Lung (tissue), 17 donors: ENCODE measurements at places on chromosomes 7 and 10. TPM values are rescaled to one million over a fixed set of nuclear protein-coding genes. Genes with fewer than 3 reads are reported as not detected.

DNA sequence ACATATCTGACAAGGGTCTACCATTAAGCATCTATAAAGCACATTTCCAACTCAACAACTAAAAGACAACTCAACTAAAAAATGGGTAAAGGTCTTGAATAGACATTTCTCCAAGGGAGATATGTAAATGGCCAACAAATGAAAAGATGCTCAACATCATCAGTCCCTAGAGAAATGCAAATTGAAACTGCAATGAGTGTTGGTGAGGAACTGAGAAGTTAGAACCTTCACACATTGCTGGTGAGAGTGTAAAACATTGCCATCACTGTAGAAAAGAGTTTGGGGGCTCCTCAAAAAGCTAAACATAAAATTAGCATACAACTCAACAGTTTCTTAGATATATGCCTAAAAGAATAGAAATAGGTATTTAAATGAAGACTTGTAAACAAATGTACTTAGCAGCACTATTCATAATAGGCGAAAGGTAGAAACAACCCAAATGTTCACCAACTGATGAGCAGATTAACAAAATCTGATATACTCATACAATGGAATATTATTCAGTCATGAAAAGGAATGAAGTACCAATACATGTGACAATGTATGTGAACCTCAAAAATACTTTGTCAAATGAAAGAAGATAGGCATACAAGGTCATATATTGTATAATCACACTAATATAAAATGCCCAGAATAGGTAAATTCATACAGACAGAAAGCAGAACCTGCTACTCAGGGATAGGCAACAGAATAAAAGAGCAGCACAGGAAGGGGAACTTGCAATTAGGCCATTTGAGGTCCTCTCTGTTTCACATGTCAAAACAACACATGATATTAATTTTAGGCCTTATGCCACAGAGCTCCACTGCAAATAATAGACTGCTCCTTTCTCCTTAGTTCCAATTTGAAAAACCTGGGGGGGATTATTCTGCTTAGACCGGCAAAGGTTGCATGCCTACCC, 10.6 kb upstream of the LRRC72 start:
- no peaks in the 10 kb centered on the region for H3K27me3 ChIP-seq
- H3K27ac ChIP-seq: no peak overlapping the region
- H3K36me3 ChIP-seq: no peaks in the 10 kb centered on the region
- DNase-seq: no peak
- peaks cover 5% of the 10 kb centered on the region for H3K4me1 ChIP-seq

GRCh38 chr7:44867073-44867995, 18.0 kb downstream of the PURB start:
- DNase-seq: no peak
- no peak overlapping the region for H3K27ac ChIP-seq
- peaks cover 1% of the 10 kb centered on the region for H3K4me1 ChIP-seq

DNA sequence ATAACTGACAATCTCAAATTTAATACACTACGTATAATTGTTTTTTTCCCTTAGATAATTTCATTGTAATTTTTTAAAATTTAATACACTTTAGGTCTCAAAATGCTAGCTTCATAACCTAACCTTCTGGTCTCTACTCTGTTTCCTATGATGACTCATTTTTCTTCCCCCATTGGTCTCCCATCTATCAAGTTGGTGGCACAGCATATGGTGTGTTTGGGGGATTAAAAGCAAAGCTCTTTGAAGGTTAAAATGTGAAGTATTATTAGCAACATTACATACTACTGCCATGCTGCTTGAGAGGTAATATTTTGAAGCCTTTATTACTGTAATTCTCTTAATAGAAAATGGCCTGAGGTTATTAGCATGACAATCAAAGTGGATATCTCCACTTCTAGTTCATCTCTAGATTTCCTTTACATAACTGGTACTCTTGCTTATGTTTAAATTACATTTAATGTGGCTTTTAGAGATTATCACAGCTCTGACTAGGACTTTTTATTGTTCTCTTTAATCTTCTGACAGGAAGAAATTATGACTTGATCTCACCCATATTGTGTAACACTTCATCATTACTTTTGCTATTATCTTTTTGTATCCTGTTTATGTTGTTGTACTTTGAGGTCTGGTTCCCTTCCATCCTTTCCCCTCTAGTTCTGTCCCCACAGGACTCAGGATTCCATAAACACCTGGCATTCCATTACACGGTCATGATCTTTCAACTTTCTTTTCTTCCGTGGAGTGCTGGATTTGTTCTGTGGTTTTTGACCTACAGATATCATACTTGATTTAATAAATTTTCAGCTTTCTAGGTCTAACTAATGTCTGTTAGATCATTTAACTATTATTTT, 185.1 kb downstream of the SEMA3D start:
- H3K27ac ChIP-seq: no peak overlapping the region
- no peaks in the 10 kb centered on the region for H3K27me3 ChIP-seq
- no peak overlapping the region for H3K4me3 ChIP-seq
- peaks cover 3% of the 10 kb centered on the region for H3K4me1 ChIP-seq
- H3K36me3 ChIP-seq: peaks cover 18% of the 10 kb centered on the region

GRCh38 chr7:2754086-2754485, 66.1 kb downstream of the AMZ1 start:
- no peak overlapping the region for H3K4me3 ChIP-seq
- no peaks in the 10 kb centered on the region for H3K36me3 ChIP-seq
- H3K4me1 ChIP-seq: peaks cover 2% of the 10 kb centered on the region
- DNase-seq: no peak

GRCh38 chr7:42234736-42235135, 2.3 kb downstream of the GLI3 start:
- no peak for DNase-seq
- no peak overlapping the region for H3K4me3 ChIP-seq
- peaks cover 5% of the 10 kb centered on the region for H3K4me1 ChIP-seq
- no peak overlapping the region for H3K27ac ChIP-seq
- H3K36me3 ChIP-seq: no peaks in the 10 kb centered on the region

DNA sequence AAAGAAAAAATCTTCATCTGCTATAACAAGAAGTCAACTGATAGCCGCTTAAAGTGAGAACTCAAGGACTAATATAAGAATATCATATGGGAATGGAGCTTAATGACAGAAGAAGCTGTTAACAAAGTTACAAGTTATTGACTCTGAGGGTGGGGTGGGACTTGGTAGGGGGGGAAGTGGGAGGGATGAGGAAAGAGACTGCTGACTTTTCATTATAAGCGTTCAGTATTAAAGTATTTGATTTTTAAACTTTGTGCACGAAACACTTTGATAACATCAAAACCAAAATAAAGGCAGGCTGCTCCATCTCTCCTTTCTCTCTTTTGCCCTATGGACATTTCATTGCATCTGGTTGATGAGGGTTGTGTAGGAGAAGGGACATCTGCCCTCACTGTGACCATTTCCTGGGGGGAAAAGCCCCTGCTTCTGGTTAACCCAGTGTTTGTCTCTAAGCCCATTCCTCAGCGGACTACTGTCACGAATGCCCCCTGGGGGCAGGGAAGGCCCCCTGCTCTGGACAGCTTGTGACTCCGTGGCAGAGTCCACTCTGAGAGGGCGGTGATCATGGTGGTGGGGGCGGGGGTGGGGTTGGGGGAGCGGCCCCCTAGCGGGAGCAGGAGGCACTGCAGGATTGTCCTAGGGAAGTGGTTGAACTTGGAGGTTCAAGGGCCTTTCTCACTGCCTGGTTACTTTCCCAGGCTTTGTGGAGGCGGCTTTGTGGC, 17.4 kb downstream of the SLC13A4 start:
- no peaks in the 10 kb centered on the region for H3K27me3 ChIP-seq
- H3K4me1 ChIP-seq: peaks cover 1% of the 10 kb centered on the region
- no peak for DNase-seq
- no peaks in the 10 kb centered on the region for H3K36me3 ChIP-seq
- H3K27ac ChIP-seq: no peak overlapping the region

DNA sequence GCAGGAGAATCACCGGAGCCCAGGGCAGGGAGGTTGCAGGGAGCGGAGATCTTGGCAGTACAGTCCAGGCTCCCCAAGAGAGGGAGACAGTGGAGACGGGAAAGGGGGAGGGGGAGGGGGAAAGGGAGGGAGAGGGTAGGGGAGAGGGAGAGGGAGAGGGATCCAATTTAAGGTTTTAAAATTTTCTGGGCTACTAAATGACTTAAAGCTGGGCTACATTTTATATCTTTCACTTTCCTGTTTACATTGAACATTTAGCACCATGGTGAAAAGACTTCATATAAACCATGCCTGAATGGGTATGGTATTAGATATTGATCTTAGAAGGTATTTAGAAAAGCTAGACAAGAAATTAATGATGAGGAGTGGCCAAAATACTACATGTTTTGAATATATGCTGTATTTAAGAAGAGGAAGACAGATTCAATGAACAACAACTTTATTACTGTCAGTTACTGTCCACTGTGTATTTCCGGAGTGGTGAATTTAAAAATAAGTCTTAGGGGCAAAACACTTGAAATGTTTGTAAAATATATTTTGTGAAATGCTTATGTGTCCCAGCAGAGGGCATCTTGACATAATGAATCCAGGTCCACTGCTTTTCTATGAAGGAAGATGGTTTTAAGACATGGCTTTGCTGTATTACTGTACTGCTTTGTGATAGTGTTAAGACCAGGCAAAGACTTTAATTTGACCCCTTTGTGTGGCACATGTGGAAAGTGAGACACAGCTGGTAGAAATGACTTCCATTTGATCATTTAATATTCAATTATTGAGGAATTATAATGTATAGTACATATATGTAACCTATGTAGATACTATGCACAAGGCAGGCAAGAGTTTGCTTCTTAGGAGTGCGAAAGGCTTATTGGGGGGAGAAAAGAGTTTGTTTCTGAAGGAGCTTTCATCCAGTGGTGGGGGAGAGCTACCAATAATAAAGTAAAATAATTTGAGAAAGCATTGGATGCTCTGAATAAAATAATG, 52.8 kb downstream of the NRF1 start:
- H3K4me1 ChIP-seq: no peaks in the 10 kb centered on the region
- no peaks in the 10 kb centered on the region for H3K27me3 ChIP-seq
- no peak overlapping the region for H3K27ac ChIP-seq

DNA sequence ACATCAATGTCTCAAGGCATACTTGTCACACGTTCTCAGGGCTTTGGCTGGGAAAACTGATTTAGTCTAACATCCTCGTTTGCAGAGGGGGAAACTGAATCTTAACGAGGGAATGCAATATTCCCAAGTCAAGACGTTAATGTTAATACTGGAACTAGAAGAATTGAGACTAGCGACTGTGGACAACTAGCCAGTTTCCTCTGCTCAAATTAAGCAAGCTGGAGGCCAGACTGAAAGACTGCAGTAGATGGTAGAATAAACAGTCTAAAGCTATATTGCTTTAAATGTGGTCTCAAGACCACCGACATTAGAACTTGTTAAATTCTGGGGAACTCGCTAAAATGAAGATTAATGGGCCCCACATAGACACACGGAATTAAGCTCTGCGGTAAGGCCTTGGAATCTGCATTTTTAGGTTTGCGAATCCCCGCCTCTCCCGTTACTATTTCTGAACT, 639 bp upstream of the TFAM start:
- H3K36me3 ChIP-seq: peaks cover 12% of the 10 kb centered on the region
- no peaks in the 10 kb centered on the region for H3K27me3 ChIP-seq
- no peaks in the 10 kb centered on the region for H3K4me1 ChIP-seq
- peak overlapping the region; percentile 92 for H3K4me3 ChIP-seq

DNA sequence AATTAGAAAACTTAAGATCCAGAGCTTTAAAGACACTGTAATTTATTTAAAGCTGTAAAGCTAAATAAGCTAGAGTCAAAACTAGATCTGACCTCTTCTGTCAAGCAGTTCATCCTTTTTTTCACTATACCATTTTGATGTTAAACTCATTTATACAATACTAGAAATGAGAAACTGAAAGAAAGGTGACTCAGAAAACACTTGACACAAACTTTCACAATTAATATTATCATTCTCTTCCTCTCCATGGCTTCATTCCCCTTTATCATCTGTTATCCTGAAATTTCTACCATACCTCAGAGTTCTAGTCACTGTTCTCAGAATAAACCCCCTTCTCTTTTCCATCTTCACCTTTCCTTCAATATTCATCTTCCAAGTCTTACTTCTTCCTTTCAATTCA, 1.3 kb downstream of the FIGNL1 start:
- no peak for DNase-seq
- no peak overlapping the region for H3K27ac ChIP-seq
- peaks cover 17% of the 10 kb centered on the region for H3K36me3 ChIP-seq

- H3K36me3 ChIP-seq: no peaks in the 10 kb centered on the region
- no peak overlapping the region for H3K4me3 ChIP-seq
Observed at GRCh38 chr10:131452926-131453720, 141.6 kb upstream of the TCERG1L start.

- H3K27me3 ChIP-seq: peaks cover 22% of the 10 kb centered on the region
- no peak for DNase-seq
- no peak overlapping the region for H3K27ac ChIP-seq
- peaks cover 4% of the 10 kb centered on the region for H3K4me1 ChIP-seq
- H3K36me3 ChIP-seq: no peaks in the 10 kb centered on the region
- no peak overlapping the region for H3K4me3 ChIP-seq
Observed at GRCh38 chr10:13352519-13352918, 4.4 kb upstream of the SEPHS1 start.

DNA sequence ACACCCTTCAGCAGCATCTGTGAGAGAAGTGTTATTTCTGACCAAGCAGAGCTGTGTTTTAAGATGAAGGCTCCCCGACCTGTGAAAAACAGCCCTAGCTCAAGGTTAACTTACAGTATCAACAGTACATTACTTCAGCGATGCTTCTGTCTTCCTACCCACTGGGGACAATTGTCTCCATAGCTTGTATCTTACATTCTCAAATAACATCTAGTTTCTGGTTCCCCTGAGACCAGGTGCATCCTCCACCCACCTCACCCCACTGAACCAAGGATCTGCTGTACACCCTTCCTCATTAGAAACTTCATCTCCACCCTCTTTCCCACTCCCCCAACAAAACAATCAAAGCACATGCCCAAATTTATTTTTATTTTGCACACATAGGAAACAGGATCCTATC, 102.0 kb downstream of the VOPP1 start:
- H3K36me3 ChIP-seq: no peaks in the 10 kb centered on the region
- no peak overlapping the region for H3K27ac ChIP-seq
- no peak for DNase-seq
- H3K4me1 ChIP-seq: peaks cover 7% of the 10 kb centered on the region
- no peak overlapping the region for H3K4me3 ChIP-seq
- no peaks in the 10 kb centered on the region for H3K27me3 ChIP-seq

DNA sequence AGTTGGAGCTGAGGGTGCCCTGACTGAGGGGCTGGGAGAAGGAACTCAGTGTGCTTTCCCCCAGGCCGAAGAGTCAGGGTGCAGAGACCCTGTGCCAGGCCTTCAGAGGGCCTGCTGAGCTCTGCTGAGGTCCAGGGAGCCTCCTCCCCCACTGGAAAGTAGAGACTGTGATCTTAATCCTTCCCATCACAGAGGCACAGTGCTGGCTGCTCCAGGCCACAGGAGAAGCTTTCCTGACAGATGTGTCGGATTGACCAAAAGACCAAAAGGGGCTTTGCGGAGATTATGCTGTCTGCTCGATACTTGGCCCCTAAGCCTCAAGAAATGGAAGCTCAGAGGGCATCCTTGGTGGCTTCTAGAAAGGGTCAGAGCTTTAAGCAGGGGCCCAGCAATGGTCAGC, 32.9 kb upstream of the BTRC start:
- H3K27ac ChIP-seq: no peak overlapping the region
- no peaks in the 10 kb centered on the region for H3K27me3 ChIP-seq
- H3K4me1 ChIP-seq: no peaks in the 10 kb centered on the region
- no peak overlapping the region for H3K4me3 ChIP-seq
- H3K36me3 ChIP-seq: no peaks in the 10 kb centered on the region

- H3K27me3 ChIP-seq: no peaks in the 10 kb centered on the region
- H3K36me3 ChIP-seq: no peaks in the 10 kb centered on the region
- no peaks in the 10 kb centered on the region for H3K4me1 ChIP-seq
- no peak overlapping the region for H3K27ac ChIP-seq
- DNase-seq: no peak
Observed at GRCh38 chr7:6306471-6306870, 34.0 kb upstream of the CYTH3 start.

GPR26 gene
- not detected for total RNA-seq

CYP3A4 gene
- total RNA-seq: not detected

SDK1 gene
- total RNA-seq: 21.0 TPM

GIMAP8 gene
- 25.0 TPM for total RNA-seq

OR2A1 gene
- not detected for total RNA-seq
